ENCODE measurements at places on chromosomes 2 and 18.
A peak's percentile ranks its signal among the peaks of the same experiment; 100 is the strongest.

GRCh38 chr2:1606421-1607235 is 137.7 kb downstream of the PXDN start:
- no peak for DNase-seq

DNA sequence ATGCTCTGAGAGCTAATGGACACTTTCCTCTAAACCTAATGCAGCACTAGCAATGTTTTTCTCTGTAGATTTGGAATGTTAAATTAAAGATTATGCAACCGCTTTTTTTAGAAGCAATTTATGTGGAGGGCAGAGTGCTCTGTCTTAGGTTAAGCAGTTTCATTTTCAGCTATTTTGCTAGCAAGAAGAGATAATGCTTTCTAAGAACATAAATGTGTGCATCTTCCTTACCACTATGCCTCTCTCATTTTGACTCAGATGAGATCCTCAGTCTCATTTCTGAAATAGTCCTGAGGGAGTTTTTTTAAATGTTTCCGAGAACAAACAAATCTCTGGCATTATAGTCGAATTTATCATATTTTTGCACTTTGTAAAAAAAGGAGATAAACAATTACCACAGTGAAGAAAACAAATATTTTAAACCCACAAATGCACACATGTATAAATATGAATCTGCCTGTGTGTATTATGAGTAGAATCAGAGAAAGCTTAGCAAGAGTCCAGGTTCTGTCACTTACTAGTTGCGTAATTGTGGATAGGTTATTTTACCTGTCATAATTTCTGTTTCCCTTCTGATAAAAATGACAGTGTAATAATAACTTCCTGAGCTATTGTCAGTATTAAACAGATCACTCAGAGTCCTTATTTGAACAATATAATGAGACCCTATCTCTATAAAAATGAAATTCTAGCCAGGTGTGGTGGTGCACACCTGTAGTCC is 207.7 kb upstream of the CRIM1 start:
- no peak for DNase-seq

- DNase-seq, result no peak
Observed at GRCh38 chr2:18825838-18826237, 236.5 kb upstream of the NT5C1B start.

DNA sequence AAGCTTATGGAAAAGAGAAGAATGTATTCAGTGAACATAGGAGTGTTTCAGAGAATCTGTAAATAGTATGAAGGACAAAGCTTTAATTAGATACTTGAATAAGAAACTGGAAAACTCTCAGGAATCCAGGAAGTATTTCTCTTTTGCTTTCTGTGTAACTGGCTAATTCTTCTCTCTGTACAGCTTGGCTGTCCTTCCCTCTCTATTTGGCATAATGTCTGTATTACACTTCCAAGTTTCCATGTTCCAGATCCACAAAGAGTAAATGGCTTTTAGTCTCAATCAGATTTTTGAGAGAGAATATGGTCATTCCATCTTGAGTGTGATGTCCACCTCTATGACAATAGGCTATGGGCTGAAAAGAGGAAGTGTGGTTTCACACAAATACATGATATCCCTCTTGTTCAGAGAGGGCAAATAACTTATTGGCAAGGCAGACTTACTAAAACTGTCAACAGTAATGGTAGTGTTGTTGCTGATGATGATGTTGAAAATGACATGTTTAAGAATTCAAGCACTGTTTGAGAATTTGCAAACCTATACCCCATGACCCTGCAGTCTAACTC is 129.2 kb upstream of the ERBB4 start:
- DNase-seq, result no peak

- no peak for DNase-seq
Observed at GRCh38 chr2:240441993-240442411, 6.5 kb downstream of the GPC1 start.

- DNase-seq, result no peak
Observed at GRCh38 chr2:151297882-151298281, 8.4 kb upstream of the NMI start.

DNA sequence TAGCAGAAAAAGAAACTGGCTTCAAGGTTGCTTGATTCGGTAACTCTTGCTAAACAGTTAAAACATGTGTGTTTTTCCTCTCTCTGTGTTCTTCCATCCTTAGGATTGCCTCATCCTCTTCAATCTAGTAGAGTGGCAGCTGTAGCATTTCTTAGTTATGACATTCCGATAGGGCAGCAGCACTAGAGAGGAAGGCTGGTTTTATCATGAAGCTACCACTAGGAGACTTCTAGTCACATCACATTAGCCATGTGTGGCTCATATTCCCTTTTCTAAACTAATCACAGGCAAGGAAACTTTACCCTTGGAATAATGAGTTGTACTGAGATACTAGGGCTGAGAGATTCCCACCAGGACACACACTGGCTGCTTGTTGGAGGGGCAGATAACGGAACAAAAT is 187.6 kb downstream of the DOK6 start:
- no peak for DNase-seq

- no peak for DNase-seq
Observed at GRCh38 chr2:196187898-196188458, 16.6 kb upstream of the STK17B start.

- no peak for DNase-seq
Observed at GRCh38 chr2:171723716-171724683, 36.7 kb downstream of the DYNC1I2 start.

GRCh38 chr2:120731175-120731574 is 4.5 kb upstream of the GLI2 start:
- no peak for DNase-seq

GRCh38 chr2:225122583-225123486 is 80.6 kb upstream of the DOCK10 start:
- peak; percentile 24 for DNase-seq

DNA sequence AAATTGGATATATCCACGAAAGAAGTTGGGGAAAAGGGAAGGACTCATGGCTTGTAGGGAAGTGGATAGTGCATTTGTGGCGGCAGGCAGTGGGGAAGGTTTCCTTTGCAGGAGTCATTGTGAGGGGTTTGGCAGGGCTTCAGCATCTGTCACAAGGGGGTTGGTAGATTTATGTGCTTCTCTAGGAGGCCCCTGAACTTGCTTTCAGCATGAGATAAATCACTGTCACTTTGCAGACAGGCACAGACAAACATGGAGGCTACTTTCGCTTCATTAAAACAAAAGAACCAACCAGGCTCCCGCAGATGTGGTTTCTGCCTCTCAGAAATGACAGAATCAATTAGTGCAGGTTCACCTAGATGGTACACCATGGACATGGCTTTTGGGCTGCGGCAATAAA is 340.7 kb downstream of the TGIF1 start:
- DNase-seq, result no peak

DNA sequence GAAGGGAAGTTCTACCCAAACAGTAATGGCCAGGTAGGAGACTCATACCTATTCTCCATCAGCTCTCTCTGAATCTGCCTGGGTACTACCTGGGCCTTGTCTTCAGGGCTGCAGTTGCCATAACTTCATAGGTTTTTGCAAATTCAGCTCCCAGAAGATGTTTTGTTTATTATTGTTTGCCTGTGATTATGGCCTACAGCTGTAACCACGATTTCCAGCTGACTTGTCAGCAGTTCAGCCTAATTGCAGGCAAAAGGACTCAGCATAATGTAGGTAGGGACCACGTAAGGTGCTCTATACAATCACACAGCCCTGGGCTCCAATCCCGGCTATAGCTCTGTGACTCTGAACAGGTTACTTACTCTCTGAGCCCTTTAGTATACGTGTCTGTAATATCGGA is 187.0 kb upstream of the FN1 start:
- DNase-seq, result no peak

DNA sequence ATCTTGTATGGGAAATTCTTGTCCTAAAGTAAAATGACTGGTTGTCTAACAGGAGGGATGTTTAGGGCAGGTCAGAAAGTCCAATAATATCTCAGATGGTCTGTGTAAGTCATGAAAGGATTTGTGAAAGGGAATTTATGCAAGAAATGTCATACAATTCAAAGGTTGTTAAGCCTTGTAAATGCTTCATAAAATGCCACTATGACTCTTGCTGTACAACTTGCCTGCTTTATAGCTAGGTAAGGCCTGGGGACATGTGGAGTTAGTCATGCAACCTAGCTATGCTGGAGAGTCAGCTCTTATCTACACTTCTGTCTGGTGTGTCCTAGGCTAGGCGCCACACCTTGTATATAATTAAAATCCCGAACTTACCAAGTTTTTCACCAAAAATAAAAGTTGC is 36.9 kb upstream of the VWA3B start:
- no peak for DNase-seq

GRCh38 chr2:219289537-219290361 is 10.6 kb downstream of the DNAJB2 start:
- DNase-seq, result no peak

GRCh38 chr2:26384597-26384996 is 17.1 kb upstream of the DRC1 start:
- DNase-seq, result no peak

DNA sequence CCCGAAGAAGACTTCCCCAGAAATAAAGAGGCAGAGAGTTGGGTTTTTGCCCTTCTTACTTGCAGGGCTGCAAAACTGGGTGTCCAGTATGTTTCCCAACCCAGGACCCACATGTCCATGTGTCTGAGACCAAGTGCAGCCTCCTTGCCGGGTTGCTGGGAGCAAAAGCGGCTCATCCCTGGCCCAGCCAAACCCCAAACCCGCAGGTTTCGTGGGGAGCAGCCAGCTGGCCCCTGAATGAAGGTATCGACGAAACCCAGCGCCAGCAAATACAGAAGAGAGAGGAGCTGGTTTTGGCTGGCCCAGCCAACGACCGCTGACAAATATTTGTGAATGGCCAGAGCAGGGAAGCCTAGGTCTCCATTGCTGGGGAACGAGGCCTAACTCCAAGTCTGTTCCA is 197.1 kb downstream of the SMAD7 start:
- no peak for DNase-seq

DNA sequence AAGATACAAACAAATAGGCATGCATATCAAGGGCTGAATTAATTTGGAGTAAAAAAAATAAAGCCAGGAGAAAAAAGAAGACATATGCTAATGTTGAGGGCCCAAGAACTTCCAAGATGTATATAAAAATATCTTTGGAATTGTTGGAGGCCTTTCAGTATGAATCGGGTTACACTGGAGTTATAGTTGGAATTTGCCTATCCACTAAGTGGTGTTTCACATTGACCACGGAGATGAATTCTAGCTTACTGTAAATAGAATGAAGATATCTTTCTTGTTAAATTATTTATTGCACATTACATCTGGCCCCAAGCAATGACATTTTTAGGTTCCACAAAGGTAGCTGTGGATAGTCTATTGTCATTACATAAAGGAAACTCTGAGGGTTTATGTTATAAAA is 38.5 kb upstream of the TRIB2 start:
- no peak for DNase-seq

DNA sequence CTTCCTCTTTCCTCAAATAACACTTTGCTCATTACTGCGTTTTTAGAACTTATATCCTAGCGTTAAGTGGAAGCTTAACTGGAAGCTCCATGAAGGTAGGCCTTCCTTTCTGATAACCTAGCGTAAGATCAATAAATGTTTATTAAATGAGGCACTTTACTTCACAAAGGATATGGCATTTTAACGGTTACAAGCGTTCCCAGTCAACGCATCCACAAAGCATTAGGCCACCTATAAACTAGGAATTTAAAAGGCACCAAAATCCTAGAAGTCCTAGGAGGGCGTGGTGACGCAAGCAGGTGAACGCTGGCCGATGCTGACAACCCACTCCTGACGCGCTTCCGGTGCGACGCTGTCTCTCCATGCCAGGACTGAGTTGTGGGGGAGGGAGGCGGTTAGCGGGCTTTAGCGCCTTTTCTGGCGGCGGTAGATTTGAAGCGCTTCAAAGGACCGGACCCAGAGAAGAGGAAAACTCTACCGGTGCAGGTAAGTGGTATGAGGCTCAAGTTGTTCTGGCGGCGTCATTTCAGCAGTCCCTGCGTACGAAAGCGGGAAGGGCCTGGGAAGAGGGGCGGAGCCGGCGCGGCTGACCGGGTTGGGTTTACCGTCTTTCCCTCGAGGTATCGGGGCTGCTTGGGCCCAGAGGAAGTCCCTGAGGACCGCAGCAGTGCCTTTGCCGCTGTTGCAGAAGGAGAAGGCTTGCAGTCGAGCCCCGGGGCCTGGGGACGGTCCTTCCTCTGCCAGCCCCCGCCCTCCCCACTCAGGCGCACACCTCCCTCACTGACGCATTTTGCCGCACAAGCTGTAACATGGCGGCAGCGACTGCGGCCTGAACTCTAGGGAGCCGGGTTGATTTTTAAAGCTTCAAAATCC is at the start of gene PPIG:
Gene PPIG (plus strand): TSS at position 347 of the 873 bp plus-strand sequence. CDS start 19,691 bp downstream, outside the sequence.
- peak; percentile 68 for DNase-seq

GRCh38 chr2:122859260-122859659 is 1103.8 kb downstream of the TSN start:
- no peak for DNase-seq

DNA sequence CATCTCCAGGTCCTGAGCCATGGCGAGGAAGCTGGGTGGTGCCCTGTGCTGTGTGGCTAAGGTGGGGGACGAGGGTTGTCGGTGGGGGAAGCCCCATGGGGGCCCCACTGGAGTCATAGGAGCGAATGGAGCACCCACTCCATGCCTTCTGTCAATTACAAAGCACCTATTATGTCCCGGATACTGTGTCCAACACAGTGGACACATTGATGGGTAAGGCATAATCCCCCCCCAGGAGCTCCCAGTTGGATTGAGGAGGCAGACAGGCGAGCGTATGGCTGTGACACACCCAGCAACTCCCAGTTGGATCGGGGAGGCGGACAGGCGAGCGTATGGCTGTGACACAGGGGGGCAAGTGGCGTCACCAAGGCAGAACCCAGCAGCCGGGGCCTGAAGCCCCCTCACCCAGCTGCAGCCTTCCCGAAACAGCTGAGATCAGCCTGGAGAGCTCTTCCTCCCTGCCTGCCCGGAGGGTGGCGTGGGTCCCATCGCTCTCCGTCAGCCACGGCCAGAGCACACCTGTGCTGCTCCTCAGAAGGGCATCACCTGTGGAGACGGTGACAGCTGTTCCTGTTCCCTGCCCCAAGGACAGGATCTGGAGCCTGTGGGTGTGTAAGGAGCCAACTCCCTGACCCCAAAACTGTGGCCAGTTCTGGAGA is 69.6 kb downstream of the HPCAL1 start:
- DNase-seq, result no peak

- no peak for DNase-seq
Observed at GRCh38 chr2:152431370-152432098, 96.6 kb downstream of the FMNL2 start.

- no peak for DNase-seq
Observed at GRCh38 chr2:57461624-57462023, 585.0 kb upstream of the VRK2 start.

GRCh38 chr2:214747992-214748391 is 61.5 kb downstream of the BARD1 start:
- DNase-seq, result no peak

All from stimulated activated CD4-positive, alpha-beta T cell treated with anti-CD3 and anti-CD28 coated beads, Interleukin-1b, Interleukin-23, amount 100 ng/mL, for 1 hour (primary cell).